Muscle of leg (tissue), 16 donors: ENCODE measurements at places on chromosomes 6 and 20.
A peak's percentile ranks its signal among the peaks of the same experiment; 100 is the strongest.

- no peak for DNase-seq
Measured at GRCh38 chr6:46279874-46280273, 109.1 kb upstream of the ENPP5 start.

- DNase-seq = no peak
Measured at GRCh38 chr20:63117661-63118302, 98.1 kb downstream of the YTHDF1 start.

DNA sequence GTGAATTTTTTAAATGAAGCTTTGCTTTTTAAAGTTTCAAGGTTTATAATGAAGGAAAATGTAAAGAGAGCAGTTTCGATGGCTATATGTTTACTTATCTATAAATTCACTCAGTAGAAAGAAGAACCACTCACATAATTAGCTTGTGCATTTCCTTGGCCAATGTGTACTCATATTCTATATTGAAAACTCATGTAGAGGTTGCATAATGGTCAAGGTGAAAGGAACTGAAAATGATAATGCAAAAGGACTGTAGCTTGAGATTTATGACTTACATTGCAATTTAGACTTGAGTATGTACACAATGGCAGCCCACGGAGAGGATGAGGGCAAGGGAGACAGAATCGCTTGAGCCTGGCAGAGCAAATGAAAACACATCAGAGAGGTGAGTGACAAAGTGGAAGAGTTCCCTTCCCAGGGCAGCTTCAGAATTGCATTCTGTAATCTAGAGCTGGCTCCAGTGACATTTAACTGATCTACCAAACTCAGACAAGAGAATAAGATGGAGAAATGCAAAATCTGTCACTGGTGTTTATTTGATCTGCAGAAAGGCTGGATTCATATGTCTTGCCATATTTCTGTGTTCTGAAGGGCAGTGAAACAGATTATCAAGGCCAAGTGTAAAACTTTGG, 191.8 kb downstream of the TMEM200A start:
- DNase-seq = no peak

- DNase-seq = peak; percentile 58
Measured at GRCh38 chr6:34276881-34277762, 28.3 kb upstream of the SMIM29 start.

GRCh38 chr6:85669735-85670194, 27.1 kb upstream of the SYNCRIP start:
- no peak for DNase-seq
